ENCODE measurements at places on chromosomes 2 and 18.

DNA sequence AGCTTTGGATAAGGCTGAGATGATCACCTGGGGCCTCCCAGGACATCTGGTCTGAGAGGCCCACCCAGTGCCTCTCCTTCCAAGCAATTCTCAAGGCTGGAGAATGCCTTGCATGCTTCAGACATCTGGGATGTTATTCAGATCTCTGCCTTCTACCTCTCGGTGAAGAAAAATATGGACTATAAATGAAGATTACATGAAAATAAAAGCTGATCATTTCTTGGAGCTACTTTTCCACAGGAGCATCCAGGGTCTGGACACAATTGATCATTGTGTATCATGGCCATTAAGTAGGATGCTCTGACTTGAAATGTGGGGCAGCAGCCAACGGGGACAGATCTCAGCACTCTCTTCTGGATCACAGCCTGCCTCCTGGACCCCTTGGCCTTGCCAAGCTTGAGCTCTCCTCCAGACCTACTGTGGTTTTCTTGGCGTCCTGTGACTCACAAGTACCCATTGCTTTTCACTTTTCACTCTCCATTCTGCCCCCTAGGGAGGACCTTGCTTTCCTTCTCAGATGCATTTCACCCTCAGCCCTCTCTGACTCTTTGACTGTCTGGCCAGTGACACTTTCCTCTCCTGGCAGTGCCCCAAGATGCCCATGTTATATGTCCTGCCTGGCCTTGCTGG, 203.1 kb downstream of the INSIG2 start:
- no peak for DNase-seq

DNA sequence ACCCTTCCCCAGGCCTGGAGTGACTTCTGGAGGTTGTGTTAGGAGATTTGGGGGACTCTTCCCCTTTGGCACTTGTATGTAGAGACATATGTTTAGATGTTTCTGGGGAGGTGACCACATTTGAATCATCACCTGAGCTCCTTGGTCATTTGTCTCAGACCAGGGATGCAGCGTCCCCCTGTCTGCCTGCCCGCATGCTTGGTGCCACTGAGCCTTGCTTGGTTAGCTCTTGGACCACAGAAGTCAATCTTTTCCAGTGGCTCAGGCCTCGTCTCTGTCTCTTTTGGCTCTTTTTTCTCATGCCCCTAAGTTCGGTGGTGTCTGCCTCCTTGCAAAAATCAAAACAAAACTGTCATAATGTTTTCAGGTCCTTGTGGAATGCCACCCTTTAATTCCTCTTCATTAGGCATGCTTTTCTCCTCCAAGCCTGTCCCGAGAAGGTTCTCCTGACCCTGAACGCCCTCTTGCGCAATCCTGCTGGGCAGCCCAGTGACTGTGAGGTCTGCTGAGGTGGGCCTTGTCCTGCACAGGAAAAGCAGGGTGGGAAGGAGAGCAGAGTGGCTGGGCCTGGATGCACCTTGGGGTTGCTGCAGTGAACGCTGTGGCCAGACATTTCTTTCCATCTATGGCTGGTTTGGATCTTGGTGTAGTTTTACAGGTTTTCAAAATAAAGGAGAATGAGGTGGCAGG, 24.9 kb downstream of the GLI2 start:
- DNase-seq, result no peak

GRCh38 chr2:219056176-219056895, 4.4 kb downstream of the IHH start:
- no peak for DNase-seq

DNA sequence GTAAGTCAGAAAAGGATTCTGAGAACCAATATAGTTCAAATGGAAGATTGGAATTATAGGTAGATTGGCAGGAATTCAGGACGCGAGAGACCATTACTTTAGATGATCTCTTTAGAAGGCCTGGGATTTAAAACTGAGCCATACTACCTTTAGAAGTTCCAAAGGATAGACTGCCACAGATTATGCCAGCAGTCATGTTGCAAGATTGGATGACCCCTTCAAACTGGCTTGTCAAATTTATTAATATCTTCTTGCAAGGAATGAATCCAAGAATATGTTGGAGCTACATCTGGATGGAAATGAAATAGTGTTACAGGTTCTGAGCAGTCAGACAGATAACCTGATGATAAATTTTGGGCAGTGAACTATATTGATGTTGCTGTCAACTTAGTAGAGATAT, 22.0 kb downstream of the BABAM2 start:
- no peak for DNase-seq

DNA sequence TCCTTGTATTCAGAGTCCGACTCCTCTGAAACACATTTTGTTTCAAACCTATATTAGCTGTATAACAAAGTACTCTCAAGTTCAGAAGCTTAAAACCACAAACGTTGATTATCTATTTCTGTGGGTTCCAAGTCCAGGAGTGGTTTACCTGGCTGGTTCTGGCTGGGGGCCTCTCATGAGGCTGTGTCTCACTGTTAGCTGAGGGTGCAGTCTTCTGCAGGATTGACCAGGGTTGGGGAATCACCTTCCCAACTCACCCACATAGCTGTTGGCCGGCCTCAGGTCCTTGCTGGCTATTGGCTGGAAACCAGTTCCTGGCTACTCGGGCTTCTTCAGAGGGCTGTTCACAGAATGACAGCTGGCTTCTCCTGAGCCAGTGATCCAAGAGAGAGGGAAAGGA, 18.0 kb upstream of the ATIC start:
- no peak for DNase-seq
